ENCODE measurements at places on chromosomes 7 and 10.

GRCh38 chr10:99630433-99630832 lies 10.2 kb upstream of the SLC25A28 start:
- DNase-seq: no peak

GRCh38 chr10:132136689-132137088 lies 50.1 kb upstream of the DPYSL4 start:
- DNase-seq: no peak

- DNase-seq: no peak
Observed at GRCh38 chr10:86655596-86655995, 1.2 kb downstream of the OPN4 start.

GRCh38 chr7:145848691-145849090 lies 267.9 kb upstream of the CNTNAP2 start:
- no peak for DNase-seq

DNA sequence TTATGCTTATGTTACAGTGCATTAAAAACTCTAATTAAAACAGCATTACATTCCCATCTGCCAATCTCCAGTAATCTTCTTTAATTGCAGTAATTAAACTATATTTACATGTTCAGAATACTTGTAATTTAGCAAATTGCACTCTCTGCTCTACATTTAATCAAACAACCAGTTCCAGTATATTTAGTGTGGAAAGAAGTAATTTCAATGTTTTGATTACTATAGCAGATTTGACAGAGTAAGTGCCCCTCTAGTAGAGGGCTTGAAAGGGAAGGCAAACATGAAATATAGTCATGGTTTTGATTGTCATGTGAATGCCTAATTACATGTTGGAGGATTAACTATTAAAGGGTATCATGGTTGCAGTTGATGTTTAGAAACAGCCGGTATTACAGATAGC lies 739.7 kb downstream of the AUTS2 start:
- no peak for DNase-seq

GRCh38 chr10:70589762-70590654 lies 12.5 kb downstream of the PRF1 start:
- no peak for DNase-seq
